ENCODE measurements at places on chromosomes 12 and 14.
A peak's percentile ranks its signal among the peaks of the same experiment; 100 is the strongest.

DNA sequence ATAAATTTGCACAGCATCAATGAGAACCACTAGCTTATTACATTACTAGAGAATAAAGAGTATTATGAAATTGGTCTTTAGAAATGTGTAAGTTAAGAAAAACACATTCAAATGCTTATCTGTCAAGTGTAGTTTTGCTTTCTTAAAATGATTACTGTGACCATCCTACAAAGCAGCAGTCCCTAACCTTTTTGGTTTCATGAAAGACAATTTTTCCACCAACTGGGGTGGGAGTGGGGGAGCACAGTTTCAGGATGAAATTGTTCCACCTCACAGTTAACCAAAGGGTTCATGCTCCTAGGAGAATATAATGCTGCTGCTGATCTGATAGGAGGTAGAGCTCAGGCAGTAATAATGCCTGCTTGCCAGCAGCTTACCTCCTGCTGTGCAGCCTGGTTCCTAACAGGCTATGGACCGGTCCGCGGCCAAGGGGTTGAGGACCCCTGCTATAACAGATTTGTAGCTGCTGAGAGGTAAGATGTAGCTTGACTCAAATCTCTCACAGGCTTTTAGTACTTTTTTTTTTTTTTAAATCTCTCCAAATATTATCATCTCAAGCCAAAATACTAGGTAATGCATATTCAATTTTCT is 45.4 kb downstream of the PPP4R3A start:
- peak; percentile 17 for DNase-seq

GRCh38 chr12:25829192-25829591 is 129.3 kb upstream of the RASSF8 start:
- DNase-seq, result no peak

DNA sequence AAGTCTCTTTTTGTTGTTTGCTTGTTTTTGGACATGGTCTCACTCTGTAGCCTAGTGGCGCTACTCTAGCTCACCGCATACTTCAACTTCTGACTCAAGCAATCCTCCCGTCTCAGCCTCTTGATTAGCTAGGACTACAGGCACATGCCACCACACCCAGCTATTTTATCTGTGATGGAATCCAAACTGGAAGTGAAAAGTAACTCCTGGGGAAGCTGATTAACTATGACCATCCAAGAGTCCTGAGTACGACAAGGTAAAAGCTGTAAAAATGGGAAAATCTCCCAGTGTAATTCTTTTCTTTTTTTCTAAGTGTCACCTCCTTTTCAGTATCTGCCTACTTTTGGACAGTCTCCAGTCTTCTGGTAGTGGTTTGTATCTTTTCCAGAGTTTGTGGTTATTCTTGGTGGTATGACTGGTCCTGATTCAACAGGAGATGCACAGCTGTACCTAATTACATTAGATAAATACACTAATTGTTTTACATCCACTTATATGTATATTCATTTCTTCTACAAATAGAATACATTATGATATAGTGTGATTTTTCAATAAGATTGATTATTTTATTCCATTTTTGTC is 97.8 kb downstream of the SLC6A15 start:
- DNase-seq, result no peak

GRCh38 chr14:44070046-44070445 is 437.0 kb downstream of the FSCB start:
- DNase-seq, result no peak

- DNase-seq, result no peak
Measured at GRCh38 chr12:113097716-113098440, 37.7 kb downstream of the RASAL1 start.

- DNase-seq, result no peak
Measured at GRCh38 chr12:110023059-110023980, 24.1 kb downstream of the ANKRD13A start.

GRCh38 chr14:79057333-79057732 is 887.2 kb downstream of the NRXN3 start:
- DNase-seq, result no peak

- no peak for DNase-seq
Measured at GRCh38 chr12:49332441-49332861, 4.5 kb downstream of the C1QL4 start.

DNA sequence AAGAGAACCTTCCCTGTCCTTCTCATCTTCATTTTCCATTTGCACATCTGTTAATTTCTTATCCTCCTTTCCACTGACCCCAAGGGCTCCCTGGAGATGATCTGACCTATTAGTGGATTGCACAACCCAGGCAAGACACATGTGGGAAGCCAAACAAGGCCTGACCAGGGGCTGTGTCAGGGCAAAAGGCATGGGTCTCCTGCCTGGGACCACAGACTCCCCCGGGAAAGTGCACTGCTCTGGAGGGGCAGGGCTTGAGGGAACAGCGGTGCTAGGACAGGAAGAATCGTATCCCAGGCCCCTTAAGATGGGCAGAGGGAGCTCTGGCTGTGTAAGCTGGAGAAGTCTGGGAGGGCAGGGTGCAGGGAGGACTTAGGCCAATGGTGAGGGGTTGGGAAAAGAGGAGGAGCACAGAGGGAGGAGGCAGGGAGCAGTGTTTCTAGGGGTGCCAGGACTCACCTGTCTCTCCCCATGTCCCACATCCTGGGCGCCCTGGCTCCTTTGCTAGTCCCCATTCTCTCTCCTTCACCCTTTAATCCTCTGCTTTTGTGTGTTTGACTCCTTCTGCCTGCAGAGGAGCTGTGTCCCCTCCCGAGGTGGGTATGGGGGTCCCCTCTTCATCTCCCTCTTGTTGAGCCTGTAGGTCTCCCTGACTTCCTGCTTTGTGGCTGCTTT is 25.3 kb downstream of the PLEKHG3 start:
- no peak for DNase-seq

DNA sequence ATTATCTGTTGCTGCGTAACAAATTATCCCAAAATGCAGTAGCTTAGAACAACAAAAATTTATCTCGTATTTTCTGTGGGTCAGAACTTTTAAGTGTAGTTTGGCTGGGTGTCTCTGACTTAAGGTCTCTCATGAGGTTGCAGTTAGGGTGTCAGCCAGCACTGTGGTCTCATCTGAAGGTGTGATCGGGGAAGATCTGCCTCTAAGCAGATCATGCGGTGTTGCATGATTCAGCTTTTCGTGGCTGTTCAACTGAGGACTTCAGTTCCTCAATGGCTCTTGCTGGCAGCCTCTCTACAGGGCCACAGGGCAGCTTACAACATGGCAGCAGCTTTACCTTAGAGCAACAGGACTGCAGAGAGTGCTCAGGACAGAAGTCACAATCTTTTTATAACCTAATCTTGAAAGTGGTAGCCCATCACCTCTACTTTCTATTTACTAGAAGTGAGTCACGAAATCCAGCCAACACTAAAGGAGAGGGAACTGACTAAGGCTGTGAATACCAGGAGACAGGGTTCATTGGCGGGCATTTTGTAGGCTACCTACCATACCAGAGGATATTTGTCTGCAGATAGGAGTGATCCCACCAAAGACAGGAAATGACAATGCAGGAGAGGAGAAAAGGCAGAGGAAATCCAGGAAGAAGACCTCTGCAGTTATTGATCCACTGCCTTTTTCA is 1.8 kb upstream of the TMPRSS12 start:
- no peak for DNase-seq

GRCh38 chr14:81062816-81063215 is 107.4 kb downstream of the TSHR start:
- DNase-seq, result no peak

- DNase-seq, result no peak
Measured at GRCh38 chr12:75831402-75831801, 200.2 kb downstream of the PHLDA1 start.

GRCh38 chr12:80590085-80590484 is 117.3 kb upstream of the MYF6 start:
- DNase-seq, result no peak

- DNase-seq, result peak; percentile 86
Measured at GRCh38 chr12:104288635-104289274, 14.8 kb upstream of the EID3 start.

GRCh38 chr12:127820271-127820670 is 446.7 kb upstream of the TMEM132C start:
- DNase-seq, result no peak

DNA sequence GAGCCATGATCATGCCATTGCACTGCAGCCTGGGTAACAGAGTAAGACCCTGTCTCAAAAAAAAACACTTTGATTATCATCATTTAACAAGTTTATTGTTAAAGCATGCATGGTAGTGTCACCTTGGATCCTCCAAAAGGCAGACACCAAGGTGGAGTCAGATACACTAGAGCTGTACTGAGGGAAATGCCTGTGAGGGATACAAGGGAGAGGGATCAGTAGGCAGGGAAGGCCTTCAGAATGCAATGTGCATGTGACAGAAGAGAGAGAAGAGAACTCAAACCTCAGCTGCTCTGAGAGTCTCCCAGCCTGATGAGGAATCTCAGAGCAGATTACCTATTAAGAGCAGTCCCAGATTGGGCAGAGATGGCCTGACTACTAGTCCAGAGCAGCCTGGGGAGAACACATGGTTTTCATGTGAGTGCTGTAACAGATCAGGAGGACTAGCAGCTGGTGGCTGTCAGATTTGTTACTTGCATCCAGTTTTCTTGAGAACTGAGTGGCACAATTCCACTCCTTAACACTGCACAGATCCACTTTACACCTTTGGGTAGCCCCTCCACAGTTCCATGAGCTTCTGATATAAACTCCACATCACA is 38.0 kb upstream of the A2ML1 start:
- DNase-seq, result no peak

DNA sequence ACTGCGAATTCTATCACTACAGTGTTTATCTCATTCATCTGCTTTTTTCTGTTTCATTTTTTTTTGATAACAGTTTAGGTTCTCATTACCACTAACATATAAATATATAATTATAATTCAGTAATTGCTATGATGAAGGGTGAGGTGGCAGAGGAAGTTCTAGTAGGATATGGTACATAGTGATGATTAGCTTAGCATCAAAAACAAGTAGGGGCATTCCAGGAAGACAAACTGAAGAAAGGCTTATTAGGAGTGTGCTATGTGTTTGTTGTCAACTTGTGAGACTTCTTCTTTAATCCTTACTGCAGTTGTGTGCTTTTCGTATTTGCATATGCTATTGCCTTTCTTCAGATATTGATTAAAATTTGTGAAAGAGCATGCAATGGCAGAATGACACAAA is 20.6 kb downstream of the FUT8 start:
- DNase-seq, result no peak

DNA sequence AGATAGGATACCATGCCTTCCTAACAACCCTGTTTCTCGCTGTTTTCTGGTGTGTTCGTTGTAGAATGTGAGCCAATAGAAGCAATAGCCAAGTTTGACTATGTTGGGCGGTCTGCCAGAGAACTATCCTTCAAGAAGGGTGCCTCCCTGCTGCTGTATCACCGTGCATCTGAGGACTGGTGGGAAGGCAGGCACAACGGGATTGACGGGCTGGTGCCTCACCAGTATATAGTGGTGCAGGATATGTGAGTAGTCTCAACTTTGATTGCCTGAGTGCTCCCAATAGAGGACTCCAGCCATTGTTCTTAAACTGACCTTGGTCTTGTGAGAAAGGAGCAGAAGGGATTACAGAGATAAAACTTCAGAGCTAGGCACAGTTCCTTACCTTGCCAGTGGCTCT is 96.2 kb downstream of the KICS2 start:
- no peak for DNase-seq

DNA sequence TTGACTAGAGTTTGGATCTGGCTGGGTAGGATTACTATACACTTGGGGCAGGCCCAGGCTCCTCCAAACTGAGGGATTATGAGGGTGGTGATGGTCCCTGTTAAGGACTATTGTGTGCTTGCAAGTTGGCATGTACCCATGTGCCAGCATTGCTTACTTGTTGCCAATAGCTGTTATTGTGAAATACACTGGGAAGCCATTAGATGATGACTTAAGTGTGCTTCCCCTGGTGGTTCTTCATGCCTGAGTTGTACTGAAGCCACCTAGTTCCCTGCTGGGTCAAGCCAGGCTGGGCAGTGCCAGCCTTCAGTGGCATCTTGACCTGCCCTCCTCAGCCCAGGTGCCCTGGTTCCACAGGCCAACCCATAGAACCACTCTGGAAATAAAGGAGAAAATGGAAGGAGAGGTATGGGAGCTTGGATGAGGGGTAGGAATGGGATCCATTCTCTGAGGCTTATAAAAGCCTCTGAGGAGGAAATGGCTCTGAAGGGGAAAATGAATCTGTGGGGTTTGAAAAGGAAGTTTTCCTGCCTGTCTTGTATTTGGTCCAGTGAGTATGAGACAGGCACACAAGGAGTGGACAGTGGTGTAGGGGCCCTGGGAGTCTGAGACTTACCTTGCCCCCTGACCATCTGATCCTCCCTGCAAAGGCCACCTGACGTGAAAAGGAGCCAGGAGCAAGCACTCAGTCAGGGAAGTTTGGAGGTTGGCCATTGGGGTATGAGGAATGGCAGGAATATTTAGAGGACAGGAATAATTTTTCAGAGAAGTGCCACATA is 724 bp downstream of the LTB4R start:
- no peak for DNase-seq

GRCh38 chr12:108582978-108583770 is 14.7 kb downstream of the TMEM119 start:
- no peak for DNase-seq

- DNase-seq, result no peak
Measured at GRCh38 chr14:105165134-105165704, 3.4 kb downstream of the JAG2 start.

- DNase-seq, result no peak
Measured at GRCh38 chr12:53504004-53504920, 3.0 kb downstream of the NPFF start.

Data from stimulated activated CD4-positive, alpha-beta T cell treated with anti-CD3 and anti-CD28 coated beads, Interleukin-2, amount 100 ng/mL, for 24 hours (primary cell).